ENCODE measurements at places on chromosomes 4 and X. TPM values are rescaled to one million over a fixed set of nuclear protein-coding genes. Genes with fewer than 3 reads are reported as not detected.

Gene ADH4
- total RNA-seq, result not detected

Gene FUNDC2
- total RNA-seq, result 291 TPM

Gene TKTL1
- 9.7 TPM for total RNA-seq

Gene PRRG3
- total RNA-seq, result 0.79 TPM

Gene NCBP2L
- not detected for total RNA-seq

Gene ATP8A1
- 28.2 TPM for total RNA-seq

Gene SOX3
- total RNA-seq, result not detected

Gene IL3RA
- total RNA-seq, result 3.2 TPM

Gene TMEM255A
- total RNA-seq, result 0.63 TPM

Gene BRS3
- not detected for total RNA-seq

All from right cardiac atrium (tissue), 5 donors.